ENCODE measurements at places on chromosomes 6 and 20.

DNA sequence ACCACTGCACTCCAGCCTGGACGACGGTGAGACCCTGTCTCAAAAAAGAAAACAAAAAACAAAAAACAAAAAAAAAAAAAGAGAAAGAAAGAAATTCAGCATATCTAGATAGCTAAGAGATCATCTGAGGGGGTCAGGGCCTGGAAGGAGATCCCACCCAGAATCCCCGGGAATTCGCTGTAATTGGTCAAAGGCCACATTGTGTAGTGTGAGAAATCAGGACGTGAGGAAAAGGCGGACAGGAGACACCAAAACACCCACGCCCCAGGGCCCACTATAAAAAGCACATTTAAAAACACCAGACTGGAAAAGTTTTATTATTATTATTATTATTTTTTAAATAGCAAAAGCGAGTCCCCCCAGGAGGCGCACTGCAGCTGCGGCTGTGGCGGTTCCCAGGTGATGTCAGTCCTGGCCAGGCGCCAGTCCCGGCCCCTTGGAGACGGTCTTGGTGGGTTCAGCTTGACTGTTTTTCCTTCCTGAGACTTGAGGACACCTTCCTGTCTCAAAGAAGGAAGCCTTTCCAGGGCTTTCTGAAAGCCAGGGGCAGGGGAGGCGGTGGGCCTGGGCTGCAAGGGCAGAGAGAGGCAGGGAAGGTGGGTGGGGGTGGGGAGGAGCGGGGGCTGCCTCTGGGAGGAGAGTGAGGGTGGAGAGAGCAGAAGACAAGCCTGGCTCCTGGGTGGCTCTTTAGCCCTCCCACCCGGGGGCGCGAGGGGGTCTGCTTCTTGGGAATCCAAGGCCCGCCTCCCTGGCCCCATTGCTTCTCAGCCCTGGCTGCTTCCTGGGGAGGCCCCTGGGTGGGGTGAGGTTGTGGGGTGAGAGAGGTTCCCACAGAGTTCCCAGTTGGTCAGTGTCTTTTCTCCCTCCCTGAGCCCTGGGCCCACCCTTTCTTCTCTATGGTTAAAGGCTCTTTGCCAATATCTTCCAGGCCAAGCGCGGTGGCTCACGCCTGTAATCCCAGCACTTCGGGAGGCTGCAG lies 14.5 kb downstream of the TCF15 start:
- DNase-seq, result no peak

DNA sequence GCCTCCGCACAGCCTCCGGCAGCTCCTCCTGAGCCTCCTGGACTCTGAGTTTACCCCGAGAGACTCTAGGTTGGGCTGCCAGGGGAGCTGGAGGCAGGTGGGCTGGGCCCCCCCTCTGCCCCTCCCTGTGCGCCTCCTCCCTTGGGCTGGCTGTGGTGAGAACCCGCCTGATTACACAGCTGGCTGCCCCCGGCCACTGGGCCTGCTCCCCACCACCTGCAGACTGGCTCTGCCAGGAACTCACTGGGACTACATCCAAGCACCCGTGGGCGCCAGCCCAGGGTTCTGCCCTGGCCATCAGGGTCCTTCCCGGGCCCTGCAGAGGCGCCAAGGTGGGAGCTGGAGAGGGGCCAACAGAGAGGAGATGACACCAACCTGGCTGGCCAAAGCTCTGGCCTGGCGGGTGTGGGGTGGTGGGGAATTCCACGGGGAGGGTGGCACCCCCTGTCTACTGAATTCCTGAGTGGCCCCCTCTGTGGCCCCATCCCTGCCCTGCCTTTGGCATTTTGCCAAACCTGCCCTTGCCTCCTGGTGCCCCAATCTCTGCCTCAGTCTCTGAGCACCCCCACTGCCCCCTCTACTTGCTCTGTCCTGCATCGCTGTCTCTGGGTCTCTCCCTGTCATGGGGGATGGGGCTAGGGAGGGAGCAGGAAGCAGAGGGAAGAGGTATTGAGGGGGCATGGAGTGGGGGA lies 21.9 kb upstream of the CDH22 start:
- no peak for DNase-seq

DNA sequence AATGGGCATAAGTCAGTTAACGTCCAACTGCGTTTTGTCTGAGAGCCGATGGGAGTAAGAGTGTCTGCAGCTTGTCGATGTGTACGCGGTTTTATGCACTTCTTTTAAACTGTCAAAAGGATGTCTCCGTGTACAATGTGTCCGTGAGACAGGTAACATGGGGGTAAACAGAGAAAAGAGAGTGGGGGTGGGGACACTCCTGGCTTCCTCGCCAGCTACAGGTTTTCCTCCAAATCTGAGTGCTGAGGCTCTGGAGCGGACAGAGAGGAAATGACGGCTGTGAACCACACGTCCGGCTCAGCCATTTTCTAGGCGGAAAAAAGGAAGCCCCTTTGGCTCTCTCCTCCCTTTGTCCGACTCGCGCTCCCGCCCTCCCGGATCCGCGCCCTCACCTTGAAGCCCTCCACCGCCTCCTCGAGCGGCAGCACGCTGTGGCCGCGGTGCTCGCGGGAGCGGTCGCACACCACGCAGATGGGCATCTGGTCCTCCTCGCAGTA lies 916 bp downstream of the TRIM27 start:
- DNase-seq, result no peak

DNA sequence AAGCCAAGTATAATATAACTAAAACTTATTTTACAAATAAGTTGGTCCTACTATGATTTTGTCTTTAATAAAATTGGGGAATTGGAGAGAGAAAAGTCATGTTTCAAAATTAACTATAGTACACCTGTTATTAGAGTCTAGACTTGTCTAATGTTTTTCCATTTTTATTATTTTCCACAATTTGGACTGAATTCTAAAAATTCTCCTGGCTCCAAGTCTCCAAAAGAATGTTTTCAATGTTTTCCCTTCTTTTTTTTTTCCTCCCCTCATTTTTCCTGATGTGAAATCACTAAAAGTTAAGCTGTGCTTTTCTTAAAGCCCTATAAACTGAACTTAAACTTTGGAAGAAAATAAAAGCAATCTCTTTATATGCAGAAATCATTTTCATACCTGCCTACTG lies 11.3 kb downstream of the PTGIS start:
- DNase-seq, result no peak

DNA sequence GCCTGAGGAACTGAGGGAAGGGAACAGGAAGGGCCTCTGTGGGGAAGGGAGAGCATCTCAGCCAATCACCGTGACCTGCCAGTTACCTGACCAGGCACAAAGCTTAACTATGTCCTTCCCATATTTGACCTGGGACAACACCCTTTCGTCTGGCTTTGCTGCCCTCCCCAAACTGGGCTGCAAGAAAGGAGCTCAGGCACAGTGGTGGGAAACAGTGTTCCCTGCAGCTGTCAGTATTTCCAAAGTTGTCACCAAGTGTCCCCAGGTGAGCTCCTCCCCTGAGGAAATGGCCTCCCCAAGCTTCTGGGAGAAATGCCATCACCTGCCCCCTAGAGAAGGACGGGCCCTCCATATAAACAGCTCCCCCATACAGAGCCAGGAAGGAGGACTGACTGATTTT lies 17.9 kb downstream of the NCR2 start:
- DNase-seq, result no peak

DNA sequence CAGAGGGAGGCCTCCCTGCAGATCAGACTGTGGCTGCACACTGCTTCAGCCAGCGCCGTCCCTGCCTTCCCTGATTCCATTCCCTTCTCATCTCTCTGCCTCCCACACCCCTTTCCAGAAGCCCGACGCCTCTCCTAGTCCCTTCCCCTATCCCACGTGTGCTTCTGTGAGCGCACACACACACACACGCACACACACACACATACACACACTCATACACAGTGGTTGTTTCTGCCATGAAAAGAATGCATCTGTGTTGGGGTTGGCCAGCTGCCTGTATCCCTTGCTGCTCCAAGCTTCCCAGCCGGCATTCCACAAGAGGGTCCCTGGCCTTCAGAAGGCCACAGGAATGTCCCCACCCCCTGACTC lies 51.7 kb downstream of the MOCS1 start:
- DNase-seq, result no peak

- DNase-seq, result no peak
These were observed 57.6 kb upstream of the FOXQ1 start for GRCh38 chr6:1254326-1254725.

DNA sequence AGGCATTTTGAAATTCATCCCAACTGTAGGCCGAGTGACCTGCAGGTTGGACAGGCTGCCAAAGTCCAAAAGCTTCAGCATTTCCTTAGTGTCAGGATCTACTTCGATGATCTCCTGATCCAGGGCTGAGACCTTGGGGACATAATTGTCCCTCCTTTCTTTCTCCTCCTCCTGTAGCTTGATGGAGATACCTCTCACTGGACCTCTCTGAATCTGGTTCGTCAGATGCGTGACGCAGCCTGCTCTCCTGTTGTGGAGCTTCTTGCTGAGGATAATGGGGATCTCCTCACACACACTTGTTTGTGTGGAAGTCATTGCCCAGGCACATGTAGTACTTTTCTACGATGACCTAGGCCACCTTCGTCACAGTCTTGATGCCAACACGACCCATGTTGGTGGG lies 1.5 kb upstream of the MAS1L start:
- no peak for DNase-seq

GRCh38 chr20:49291200-49291599 lies 13.3 kb upstream of the ZNFX1 start:
- no peak for DNase-seq

DNA sequence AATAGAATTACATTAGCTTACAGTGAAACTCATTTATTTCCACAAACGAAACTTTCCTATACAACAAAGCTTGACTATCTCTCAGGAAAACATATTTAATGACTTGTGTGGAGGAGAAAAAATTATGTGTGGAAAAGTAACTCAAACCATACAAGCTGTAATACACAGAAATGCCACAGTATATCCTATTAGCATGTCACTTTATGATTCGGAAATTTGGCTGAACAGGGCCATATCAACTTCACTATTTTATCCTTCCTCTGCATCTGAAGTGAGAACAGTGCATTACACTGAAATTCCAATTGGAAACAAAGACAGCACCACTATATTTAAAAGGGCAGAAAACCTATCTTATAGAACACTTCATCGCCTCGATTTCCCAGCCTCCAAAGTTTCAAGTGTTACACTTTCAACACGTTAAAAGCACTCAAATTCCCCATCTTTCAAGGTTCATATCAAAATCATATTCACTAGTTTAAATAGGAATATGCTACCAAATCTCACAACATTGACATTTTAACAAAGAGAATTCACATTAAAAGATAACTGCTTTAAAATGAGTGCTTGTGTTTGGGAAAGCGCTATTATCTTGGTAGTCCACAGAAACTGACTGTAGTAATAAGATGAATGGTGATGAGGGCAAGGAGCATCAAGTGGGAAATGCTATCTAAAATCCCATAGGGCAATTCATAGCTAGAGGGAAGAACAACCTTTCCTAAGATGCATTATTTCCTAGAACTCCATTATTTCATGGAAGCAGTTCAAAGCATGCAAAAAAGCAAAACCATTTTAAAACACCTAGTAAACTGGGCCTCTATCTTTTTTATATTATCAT lies 1.8 kb downstream of the REV3L start:
- no peak for DNase-seq

DNA sequence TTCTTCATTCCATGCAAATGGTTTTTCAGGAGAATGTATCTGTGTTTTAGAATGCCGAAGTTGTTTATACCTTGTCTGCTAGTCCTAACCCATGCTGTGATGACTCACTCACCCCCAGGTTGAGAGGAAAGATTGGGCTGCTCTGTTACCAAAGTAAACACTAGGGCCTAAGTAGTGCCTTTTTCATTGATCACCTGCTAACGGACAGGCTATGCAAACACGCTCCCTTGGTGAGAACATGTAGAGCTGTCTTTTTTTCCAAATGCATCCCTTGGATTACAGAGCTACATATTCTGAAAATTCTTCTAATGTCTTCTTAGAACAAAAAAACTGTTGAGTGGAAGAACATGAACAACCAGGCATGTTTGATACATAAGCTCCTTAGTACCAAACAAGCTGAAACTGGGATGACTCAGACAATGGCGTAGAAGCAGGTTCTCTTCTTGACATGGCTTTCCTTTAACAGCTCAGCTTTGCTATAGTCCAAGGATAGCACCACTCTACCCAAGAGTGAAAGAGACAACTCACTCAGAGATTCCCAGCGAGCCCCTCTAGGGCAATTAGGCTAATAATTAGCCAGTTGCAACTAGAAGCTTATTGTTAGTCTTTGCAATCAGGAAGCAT lies 20.5 kb downstream of the PERP start:
- DNase-seq, result no peak

GRCh38 chr6:90502381-90502780 lies 84.5 kb downstream of the MAP3K7 start:
- DNase-seq, result no peak

DNA sequence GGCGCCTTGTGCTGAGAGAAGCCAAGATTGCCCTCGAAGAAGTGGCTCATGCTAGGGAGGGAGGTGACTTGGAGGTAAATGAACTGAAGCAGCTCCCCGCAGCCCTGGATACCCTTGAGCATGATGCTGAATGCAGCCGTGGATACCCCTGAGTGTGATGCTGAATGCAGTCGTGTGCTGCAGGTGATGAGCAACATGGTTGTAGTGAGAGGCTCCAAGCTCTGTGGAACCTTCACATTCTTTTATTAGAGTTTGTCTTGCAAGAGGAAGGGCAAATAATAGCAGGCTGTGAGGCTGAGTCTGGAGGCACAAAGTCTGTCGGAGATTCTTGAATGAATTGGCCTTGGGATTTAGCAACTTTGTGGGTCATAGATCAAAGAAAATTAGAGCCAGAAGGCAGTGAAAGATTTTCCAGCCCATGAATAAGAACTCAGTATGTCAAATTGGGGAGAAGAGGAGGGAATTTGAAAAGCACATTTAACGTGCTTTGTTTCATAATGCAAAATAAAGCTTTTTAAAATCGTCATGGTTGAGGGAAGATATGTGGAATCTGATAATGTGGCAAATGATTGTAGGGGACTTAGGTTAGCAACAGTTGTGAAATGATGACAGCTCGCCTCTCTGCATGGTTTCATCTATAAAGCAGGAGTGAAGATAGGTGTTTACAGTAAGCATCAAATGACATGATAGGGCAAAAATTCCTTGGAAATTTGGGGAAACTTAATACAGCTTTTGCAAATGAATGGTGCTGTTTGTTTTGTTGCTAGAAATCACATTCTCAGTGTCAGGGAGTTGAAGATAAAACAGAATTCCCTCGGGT lies 120.1 kb upstream of the TIAM2 start:
- no peak for DNase-seq

GRCh38 chr20:54162378-54163009 lies 11.3 kb downstream of the CYP24A1 start:
- DNase-seq, result no peak

Data from activated naive CD4-positive, alpha-beta T cell treated with anti-CD3 and anti-CD28 coated beads, Interleukin-2, amount 50 U/mL, for 16 hours (primary cell).